GM12878 (cell line): ENCODE measurements at places on chromosomes 2 and 18.

DNA sequence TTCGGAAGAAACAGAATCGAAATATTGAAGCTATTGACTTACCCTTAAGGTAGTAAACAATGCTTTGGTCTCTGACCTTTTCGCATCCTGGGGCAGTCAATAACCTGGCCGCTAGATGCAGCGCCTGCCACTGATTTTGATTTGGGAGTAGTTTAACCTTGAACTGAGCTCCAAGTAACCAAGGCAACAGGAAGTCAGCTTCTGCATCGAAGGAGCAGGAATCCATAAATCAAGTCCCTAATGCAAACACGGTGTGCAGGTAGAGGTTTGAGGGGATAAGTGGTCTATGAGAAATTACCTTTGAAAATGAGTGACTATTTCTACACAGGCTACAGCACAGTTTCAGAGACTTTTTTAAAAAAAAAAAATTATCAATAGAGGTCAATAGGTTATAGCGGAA lies 353.5 kb downstream of the SETBP1 start:
- no peak for DNase-seq

DNA sequence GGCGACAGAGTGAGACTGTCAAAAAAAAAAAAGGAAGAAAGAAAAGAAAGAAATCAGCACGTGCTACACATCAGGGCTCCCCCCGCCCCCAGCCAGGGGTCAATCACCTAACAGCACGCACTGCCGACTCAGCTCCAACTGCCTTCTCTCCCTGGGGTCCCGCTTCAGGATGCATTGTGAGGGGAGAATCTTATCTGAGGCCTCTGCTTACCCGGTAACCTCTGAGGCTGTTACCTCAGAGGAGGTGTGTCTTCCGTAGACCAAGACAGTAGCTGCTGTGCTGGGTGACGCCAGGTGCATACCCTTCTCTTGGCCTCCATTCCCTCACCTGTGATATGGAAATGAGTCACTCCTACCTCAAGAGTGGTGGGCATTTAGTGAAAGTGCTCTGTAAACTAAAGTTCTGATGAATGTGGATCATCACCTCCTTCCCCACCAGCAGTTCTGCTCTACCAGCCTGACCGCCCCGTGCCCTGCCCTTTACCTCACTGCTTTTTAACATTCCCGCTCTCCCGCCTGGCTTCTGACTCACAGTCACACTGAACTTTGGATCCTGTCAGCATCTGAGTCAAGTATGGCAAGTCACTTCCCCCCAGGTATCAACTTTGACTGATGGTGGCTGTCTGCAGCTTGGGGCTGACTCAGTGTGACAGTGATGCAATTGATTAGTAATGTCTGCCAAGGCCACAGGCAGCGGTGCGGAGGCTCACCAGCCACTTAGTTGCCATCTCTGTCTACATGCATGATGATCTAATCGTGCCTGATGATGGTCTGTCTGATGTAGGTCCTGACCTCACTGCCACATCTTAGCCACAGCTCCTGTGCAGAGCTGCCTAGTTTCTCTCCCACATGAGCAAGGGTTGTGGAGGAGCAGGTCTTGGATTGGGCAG lies 20.1 kb downstream of the ARID5A start:
- no peak for DNase-seq

DNA sequence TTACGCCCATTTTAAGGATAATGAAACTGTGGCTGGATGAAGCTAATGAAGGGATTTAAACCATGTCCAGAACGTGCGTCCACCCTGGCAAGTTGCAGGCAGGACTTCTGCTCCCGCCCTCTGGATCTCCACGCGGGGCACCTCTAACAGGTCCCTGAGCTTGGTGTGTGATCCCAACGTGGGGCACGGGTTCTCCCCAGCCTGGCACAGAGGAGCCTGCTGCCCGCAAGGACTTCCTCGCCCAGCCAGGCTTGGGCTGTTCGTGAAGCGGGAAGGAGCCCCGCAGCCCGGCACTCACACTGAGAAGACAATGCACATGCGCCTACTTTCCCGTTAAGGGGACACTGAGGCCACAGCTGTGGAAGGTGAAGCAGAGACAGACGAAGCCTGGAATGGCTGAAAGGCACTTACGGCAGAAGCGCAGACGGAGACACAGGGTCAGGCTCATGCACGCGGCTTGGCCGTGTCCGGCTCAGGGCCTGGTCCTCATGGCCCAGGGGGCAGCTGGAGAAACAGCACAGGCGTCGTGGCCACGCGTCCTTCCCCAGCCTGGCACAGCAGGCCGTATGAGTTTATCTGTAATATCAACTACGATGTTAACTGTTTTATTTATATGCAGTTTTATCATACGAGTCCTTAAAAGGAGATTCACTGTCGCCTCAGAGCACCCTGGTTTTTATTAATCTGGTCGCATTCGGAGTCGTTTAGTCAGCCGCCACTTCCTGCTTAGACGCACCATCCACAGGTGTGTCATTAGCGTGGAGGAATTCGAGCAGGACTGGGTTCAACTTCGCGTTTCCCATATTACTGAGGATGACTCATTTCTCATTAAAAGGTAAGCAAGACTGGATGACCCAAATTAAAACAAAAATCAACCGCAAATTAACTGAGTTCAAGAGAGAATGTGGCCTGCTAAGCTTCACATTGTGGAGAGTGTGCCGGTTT lies 835.9 kb downstream of the GALR1 start:
- DNase-seq, result no peak

DNA sequence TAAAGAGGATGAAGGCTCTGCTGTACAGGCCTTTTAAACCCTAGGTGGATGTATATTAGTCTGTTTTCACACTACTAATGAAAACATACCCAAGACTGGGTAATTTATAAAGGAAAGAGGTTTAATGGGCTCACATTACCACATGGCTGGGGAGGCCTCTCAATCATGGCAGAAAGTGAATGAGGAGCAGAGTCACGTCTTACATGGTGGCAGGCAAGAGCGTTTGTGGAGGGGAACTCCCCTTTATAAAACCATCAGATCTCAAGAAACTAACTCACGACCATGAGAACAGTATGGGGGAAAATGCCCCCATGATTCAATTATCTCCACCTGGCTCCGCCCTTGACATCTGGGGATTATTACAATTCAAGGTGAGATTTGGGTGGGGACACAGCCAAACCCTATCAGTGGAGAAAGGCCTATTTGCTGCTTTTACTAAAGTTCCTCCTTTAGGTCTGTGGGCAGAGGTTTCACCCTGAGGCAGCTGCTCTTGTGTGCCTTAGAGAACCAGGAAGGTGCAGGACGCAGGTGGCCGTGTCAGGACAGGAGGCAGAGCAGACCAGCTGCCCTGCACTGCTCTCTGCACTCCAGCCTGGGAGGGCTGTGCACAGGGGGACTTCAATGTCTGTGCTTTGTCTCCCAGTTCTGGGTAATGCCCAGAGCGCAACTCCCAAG lies 178.8 kb upstream of the HDAC4 start:
- no peak for DNase-seq

DNA sequence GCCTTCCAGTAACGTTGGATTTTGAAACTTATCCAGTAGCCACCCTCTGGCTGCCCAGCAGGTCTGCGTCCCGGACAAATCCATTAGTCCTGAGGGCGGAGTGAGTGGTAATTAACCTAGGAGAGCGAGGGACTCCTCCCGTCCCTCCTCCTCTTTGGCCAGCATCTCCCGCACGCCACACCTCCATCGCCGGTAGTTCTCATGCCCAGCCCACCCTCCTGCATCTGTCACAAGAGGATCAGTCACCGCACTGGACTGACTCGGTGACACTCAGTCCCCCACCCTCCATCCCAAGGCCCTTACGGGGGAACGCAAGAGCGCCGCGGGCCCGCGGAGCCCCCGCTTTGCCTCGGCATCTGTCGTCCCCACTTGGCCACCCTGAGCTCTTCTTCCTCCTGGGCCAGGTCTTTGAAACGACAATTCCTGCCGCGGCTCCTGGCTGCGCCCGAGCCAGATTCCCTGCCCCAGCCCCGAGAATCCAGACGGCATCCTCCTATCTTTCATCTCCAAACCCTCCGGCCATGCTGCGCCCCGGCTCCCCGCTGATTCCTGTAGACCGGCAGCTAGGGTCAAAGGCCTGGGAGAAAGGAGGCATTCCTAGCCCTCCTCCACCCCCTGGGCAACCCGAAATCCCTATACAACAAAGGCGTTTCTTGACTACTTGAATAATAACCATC lies 77.5 kb downstream of the EIF2AK3 start:
- DNase-seq, result no peak

DNA sequence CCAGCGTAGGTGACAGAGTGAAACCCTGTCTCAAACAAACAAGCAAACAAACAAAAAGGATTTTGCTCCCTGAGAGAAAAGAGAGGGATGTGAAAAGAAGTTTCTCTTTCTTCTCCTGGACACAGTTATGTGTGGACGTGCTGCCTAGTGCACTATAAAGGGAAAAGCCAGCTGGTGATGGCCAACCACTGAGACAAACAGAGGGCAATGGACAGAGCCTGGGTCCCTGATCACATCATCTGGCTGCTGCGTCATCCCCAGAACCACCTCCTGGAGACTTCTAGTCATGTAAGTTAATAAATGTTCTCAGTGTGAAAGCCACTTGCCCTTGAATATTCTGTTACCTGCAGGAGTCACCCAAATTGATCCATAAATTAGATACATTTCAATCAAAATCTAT lies 184.9 kb downstream of the PDE11A start:
- DNase-seq, result no peak

GRCh38 chr2:168524005-168524404 lies 67.9 kb downstream of the CERS6 start:
- DNase-seq, result no peak

DNA sequence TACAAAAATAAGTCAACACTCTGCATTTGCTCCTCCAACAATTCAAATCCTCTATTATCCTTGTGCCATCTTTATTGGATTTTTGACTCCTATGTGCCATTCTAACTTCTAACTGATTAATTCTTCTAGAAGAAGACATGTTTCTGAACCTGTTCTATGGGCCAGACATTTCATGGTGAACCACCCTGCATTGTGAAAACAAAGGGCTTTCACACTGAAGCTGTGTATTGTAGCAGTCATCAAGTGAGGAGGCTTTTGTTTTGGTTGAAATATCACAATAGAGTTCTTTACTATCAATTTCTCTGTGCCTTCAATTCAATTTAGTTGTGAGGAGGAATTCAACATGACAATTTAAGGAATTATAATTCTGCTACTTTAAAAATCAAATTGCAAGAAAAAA lies 357.9 kb downstream of the PLCL1 start:
- DNase-seq, result no peak

DNA sequence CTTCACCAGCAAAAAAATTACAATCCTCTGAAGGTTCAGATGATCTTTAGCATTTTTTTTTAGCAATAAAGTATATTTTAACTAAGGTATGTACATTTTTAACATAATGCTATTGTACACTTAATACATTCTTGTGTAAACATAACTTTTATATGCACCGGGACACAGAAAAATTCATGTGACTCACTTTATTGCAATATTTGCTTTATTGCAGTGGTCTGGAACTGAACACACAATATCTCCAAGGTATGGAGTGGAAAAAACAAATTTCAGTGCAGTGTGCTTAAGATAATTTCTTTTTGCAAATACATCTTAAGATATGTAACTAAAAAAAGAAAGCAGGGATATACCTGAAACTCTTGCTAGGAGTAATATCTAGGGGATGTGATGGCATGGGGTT lies 5.1 kb upstream of the TWSG1 start:
- no peak for DNase-seq

DNA sequence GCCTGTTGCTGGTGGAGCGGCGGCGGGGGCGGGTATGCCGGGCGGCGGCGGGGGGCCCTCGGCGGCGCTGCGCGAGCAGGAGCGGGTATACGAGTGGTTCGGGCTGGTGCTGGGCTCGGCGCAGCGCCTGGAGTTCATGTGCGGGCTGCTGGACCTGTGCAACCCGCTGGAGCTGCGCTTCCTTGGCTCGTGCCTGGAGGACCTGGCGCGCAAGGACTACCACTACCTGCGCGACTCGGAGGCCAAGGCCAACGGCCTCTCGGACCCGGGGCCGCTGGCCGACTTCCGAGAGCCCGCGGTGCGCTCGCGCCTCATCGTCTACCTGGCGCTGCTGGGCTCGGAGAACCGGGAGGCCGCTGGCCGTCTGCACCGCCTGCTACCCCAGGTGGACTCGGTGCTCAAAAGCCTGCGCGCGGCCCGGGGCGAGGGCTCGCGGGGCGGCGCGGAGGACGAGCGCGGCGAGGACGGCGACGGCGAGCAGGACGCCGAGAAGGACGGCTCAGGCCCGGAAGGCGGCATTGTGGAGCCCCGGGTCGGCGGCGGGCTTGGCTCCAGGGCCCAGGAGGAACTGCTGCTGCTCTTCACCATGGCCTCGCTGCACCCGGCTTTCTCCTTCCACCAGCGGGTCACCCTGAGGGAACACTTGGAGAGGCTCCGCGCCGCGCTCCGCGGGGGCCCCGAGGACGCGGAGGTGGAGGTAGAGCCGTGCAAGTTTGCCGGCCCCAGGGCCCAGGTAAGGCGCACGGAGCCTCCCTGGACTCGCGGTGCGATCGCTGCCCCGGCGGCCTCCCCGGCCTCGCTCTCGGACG lies 1.0 kb downstream of the ZCCHC2 start:
- no peak for DNase-seq

- no peak for DNase-seq
Measured at GRCh38 chr2:137607722-137608318, 356.5 kb upstream of the HNMT start.
